ENCODE measurements at places on chromosomes 13 and 19.

- H3K27me3 ChIP-seq = no peaks in the 10 kb centered on the region
- no peak overlapping the region for H3K27ac ChIP-seq
- H3K4me3 ChIP-seq = no peak overlapping the region
- no peaks in the 10 kb centered on the region for H3K4me1 ChIP-seq
- DNase-seq = no peak
- H3K36me3 ChIP-seq = no peaks in the 10 kb centered on the region
Measured at GRCh38 chr19:36807029-36807428, 31.2 kb downstream of the ZNF790 start.

- H3K27ac ChIP-seq = peak overlapping the region; percentile 72
- H3K27me3 ChIP-seq = no peaks in the 10 kb centered on the region
- no peak overlapping the region for H3K4me3 ChIP-seq
- DNase-seq = peak; percentile 95
- H3K36me3 ChIP-seq = no peaks in the 10 kb centered on the region
Measured at GRCh38 chr19:6066661-6067646, 43.3 kb downstream of the RFX2 start.

GRCh38 chr13:100214886-100215285 is 126.0 kb downstream of the PCCA start:
- no peak for DNase-seq
- H3K27me3 ChIP-seq = no peaks in the 10 kb centered on the region
- no peak overlapping the region for H3K27ac ChIP-seq
- H3K4me3 ChIP-seq = no peak overlapping the region
- no peaks in the 10 kb centered on the region for H3K4me1 ChIP-seq
- no peaks in the 10 kb centered on the region for H3K36me3 ChIP-seq

DNA sequence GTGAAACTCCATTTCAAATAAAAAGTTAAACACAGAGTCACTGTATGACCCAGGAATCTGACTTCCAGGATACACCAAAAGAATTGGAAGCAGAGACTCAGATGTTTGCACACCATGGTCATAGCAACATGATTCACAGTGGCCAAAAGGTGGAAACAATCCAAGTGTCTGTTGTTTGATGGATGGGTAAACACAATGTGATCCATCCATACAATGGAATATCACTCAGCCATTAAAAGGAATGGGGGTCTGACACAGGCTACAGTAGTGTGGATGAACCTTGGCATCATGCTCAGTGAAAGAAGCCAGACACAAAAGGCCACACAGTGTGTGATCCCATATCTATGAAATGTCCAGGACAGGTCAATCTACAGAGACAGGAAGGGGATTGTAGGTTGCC is 174.3 kb downstream of the PTPRS start:
- peaks cover 5% of the 10 kb centered on the region for H3K4me1 ChIP-seq
- no peaks in the 10 kb centered on the region for H3K36me3 ChIP-seq

GRCh38 chr13:30319130-30319529 is 11.8 kb upstream of the KATNAL1 start:
- H3K36me3 ChIP-seq = no peaks in the 10 kb centered on the region
- H3K27me3 ChIP-seq = no peaks in the 10 kb centered on the region

DNA sequence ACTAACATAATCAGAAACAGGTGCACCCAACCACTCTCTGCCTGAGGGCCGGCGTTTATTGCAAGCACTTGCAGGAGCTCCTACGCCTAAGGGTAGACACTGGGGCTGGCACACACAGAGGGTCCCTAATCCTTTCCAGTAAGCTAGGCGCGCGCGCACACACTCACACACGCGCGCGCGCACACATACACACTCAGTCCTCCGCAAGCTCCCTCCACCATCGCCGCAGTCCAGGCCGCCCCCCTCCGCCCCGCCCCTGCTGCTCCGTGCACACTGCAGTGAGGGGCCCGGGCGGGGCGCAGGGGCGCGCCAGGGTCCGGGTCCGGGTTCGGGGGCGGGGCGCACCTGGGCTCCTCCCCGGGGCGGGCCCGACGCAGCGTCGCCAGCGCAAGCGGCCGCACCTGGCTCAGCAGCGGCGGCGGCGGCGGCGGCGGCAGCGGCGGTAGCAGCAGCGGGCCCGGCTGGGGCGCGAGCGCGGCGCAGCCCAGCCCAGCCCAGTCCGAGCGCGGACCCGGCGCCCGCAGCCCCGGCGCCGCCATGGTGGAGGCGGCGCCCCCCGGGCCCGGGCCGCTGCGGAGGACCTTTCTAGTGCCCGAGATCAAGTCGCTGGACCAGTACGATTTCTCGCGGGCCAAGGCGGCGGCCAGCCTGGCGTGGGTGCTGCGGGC is at the start of gene CAMSAP3:
Gene CAMSAP3 (plus strand): TSS at position 398 of the 668 bp plus-strand sequence. CDS start 140 bp downstream, at position 538.
- H3K36me3 ChIP-seq = no peaks in the 10 kb centered on the region
- H3K4me3 ChIP-seq = peak within 1 kb of the TSS; percentile 57
- peaks cover 5% of the 10 kb centered on the region for H3K4me1 ChIP-seq
- H3K27ac ChIP-seq = no peak within 1 kb of the TSS

DNA sequence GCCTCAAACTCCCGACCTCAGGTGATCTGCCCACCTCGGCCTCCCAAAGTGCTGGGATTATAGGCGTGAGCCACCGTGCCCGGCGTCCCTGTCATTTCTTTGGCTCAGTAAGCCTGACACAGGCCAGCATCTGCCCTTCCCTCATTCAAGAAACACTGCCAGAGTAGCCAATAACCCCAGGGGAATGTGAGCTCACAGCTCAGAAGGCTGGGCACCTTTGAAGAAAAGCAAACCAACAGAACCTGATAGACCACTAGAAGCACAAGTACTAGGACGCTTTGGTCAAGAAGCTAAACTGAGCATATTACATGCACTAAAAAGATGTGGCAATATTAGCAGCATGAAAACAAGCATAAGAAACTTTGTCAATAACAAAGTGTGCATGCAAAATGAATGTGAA is 14.2 kb downstream of the SIGLEC5 start:
- no peak overlapping the region for H3K4me3 ChIP-seq
- no peak overlapping the region for H3K27ac ChIP-seq
- H3K27me3 ChIP-seq = no peaks in the 10 kb centered on the region

DNA sequence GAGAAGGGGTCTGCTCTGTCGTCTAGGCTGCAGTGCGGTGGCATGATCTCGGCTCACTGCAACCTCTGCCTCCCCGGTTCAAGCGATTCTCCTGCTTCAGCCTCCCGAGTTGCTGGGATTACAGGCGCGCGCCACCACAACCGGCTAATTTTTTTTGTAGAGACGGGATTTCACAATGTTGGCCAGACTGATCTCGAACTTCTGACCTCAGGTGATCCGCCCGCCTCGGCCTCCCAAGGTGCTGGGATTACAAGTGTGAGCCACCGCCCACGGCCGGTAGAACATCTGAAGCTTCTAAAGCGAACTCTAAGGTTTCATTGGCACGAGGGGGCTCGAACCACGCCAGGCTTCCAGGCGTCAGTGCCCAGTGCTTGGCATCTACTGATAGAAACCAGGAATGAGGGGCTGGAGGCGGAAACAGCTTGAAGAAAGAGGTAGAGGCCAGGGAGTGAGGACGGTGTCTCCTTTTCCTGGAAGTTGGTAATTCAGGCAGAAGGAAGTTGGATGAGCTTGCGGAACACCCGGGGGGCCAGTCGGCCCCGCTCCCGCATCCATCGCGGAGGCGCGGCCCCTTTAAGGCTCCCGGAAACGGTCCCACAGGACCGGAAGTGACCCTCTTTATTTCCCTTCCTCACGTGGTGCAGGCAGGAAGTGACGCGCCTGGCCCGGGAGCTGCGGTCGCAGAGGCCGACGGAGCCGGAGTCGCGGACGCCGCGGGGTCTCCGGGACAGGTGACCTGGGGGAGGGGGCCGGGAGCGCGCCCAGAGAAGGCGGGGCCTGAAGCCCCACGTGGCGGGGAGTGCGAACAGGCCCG is at the start of gene CCDC9:
Gene CCDC9 (plus strand): TSS at position 647 of the 814 bp plus-strand sequence. CDS start 1,876 bp downstream, outside the sequence.
- peaks cover 29% of the 10 kb centered on the region for H3K36me3 ChIP-seq
- no peaks in the 10 kb centered on the region for H3K27me3 ChIP-seq
- peak within 1 kb of the TSS; percentile 91 for H3K4me3 ChIP-seq
- H3K27ac ChIP-seq = peak within 1 kb of the TSS; percentile 89
- H3K4me1 ChIP-seq = peaks cover 8% of the 10 kb centered on the region

DNA sequence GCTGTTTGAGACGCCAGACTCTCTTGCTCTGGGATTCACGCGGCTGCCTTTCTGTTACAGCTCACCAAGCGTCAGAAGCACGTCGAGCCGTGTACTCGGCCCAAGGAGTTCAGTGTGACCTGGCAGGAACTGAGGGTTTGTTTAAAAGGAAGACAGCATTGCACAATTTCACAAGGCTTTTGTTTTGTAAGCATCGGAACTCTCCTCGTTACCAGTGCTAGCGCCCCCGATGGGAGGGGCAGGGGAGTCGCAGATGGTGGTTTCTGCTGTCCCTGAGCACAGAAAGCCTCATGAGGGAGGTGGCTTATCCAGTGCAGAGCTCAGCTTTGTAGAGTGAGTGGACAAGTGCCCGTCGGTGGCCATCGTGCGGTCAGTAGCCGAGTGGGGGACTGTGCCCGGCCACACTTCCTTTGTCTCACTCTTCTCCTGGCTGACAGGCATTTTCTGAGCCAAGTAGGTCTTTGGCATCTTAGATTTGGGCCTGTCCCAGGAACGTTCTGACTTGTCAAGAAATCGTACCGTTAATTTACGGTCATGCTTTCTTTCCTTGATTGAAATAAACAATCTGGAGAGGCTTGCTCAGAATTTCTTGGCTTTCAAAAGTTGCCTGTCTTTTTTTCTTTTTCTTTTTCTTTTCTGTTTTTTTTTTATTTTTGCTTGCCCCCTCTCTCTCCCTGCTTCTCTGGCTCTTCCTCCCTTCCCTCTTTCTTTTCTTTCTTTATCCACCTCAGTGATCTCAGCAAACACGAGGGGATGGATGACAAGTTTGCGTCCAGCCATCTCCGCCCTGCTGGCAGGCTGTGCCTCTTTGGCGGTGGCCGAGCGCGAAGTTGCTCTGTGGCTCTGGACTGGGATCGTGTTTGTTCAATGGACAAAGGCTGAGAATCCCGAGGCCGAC is 7.7 kb downstream of the KDM4B start:
- DNase-seq = no peak
- H3K27me3 ChIP-seq = no peaks in the 10 kb centered on the region
- H3K4me3 ChIP-seq = no peak overlapping the region
- peaks cover 24% of the 10 kb centered on the region for H3K36me3 ChIP-seq
- peaks cover 15% of the 10 kb centered on the region for H3K4me1 ChIP-seq

DNA sequence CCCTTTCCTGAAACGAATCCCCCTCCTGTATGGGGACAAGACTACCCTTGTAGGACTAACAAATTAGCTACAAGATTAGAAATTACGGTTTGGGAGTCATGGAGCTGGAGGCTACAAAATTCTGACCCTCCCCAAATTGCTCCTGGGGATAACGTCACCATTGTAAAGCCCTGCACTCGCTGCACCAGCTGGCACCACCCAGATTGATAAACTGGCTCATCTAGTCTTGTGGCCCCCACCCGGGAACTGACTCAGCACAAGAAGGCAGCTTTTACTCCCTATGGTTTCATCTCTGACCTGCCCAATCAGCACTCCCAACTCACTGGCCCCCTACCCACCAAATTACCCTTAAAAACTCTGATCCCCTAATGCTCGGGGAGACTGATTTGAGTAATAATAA is 150.6 kb upstream of the TSC22D1 start:
- H3K4me1 ChIP-seq = no peaks in the 10 kb centered on the region
- no peak overlapping the region for H3K27ac ChIP-seq
- DNase-seq = no peak
- no peak overlapping the region for H3K4me3 ChIP-seq
- H3K27me3 ChIP-seq = no peaks in the 10 kb centered on the region

DNA sequence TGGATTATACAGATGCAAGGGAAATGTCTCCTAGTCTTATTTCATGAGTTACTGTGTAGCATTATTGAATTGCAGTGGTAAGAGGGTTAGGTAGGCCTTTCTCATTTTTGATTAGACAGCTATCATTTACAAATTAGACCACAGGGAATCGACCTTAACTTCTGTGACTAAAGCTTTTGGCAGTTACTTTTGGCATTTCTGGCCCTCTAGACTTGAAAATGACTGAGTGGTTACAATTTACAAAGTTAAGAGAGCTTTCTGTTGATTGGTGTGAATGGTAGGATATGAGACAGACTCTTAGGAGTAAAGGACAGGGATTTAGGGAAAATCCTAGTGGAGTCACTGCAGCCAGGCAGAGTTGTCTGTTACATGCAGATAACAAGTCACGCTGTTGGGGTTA is 86.1 kb downstream of the GGACT start:
- no peaks in the 10 kb centered on the region for H3K36me3 ChIP-seq
- no peak overlapping the region for H3K4me3 ChIP-seq
- no peak for DNase-seq
- H3K27me3 ChIP-seq = no peaks in the 10 kb centered on the region
- H3K27ac ChIP-seq = no peak overlapping the region

DNA sequence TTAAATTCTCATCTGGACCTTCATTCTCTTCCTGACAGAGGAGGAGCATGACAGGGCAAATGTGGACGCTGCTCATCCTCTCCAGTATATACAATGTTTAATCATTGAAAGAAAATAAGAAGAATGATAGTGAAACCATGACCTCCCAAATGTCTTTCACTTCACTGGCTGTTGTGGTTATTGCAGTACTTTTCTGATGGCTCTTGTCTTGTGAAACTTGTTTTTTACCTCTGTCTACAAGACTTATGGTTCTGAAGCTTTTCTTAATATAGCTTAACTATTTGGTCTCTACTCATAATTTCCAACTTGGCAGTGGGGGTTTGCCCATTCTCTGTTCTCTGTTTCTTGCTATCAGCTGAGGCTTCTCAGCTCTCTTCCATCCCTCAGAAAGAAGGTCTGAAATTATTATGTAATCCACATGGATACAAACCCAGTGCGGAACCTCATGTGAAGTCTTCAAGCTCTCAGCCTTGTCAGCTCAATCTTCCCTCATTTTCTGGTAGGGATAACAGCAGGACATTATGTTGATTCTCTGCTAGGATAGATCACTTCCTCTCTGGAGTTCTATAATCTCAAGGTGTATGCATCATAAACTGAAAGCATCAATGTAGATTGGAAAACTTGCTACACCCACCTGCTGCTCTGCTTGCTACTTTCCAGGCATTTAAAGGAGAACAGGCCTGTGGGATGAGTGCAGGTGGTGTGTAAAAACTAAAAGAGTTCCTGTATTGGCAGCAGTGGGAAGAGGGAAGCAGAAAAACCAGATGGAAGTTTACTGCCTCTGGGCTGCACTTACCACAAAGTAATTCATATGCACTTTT is 250.3 kb upstream of the HTR2A start:
- no peak for DNase-seq
- H3K4me3 ChIP-seq = no peak overlapping the region
- H3K27me3 ChIP-seq = no peaks in the 10 kb centered on the region
- H3K27ac ChIP-seq = no peak overlapping the region

DNA sequence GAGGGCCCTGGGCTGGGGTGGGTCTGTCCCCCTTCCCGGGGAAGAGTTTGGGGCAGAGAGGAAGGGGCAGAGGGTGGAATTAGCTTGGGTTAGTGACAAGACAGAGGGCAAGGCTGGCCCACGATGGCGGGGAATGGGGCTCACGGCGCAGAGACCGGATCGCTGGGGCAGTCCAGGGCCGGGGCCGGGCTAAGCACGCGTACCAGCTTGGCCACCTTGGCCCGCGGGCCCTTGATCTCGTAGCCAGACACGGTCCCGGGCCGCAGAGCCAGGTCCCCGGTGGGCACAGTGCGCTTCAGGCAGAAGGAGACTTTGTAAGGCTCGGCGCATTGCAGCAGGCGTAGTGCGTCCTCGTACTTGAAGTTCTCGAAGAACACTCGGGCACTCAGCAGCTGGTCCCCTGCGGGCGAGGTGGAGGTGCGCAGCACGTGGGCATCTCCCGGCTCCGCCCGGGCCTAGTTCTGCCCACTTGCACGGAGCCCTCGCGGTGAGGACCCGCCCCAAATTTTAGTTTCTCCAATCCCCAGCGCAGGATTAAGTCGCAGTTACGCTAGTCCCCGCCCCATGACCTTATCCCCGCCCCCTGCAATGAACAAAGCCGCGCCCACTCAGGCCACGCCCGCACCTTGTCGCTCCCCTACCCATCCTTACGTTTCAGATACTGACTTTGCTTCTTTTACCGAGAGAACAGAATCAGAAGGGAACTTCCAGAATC is 8.6 kb upstream of the HIPK4 start:
- H3K36me3 ChIP-seq = no peaks in the 10 kb centered on the region
- peaks cover 8% of the 10 kb centered on the region for H3K4me1 ChIP-seq
- no peak overlapping the region for H3K27ac ChIP-seq
- no peaks in the 10 kb centered on the region for H3K27me3 ChIP-seq

Measured in neuronal stem cell (in vitro differentiated cells).